ENCODE measurements at places on chromosomes 16 and 17.

- no peak for DNase-seq
These were observed 12.0 kb downstream of the SPNS3 start for GRCh38 chr17:4445731-4446130.

DNA sequence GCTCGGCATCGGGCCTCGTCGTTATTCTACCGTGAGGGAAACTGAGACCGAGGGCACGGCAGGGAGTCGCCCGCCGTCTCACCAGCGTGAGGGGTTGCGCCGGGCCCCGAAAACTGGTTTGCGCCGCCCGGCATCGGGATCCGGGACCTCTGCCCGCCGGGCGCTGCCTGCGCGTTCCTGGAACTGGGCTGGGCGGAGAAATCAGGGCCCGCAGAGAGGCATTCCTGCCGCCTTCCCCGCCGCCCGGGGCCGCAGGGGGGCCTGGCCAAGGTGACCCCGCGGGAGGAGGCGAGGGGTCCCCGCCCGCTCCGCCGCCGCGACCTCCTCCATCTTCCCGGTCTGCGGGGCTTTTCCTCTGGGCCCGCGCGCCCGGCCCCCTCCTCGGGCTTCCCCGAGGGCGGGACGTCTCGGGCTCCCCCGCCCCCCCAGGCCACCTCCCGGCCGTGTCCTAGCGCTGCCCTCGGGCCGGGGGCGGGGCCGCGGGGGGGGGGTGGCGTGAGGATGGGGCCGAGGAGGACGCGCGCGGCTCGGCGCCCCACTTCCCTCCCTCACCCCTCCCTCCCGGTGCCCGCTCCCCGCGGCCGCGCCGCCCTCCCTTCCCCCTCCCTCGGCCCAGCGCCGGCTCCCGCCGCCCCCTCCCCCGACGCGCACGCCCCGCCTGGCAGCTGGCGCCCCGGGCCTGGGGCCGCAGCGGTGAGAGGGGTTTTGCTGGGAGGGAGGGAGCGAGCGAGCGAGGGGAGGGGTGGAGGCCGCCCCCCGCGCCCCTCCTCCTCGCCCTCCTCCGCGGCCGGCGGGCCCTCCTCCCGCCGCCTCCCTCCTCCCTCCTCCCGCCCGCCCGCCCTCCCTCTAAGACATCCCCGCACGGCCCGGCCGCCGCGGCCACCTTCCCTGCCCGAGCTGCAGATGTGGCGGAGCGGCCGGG, at the start of gene GLIS2:
Gene GLIS2, plus strand, starts transcription at position 882 of the 922 bp plus-strand sequence. CDS start 16,214 bp downstream, outside the sequence.
- peak; percentile 39 for DNase-seq

GRCh38 chr17:73155410-73156165, 9.2 kb upstream of the SSTR2 start:
- no peak for DNase-seq

DNA sequence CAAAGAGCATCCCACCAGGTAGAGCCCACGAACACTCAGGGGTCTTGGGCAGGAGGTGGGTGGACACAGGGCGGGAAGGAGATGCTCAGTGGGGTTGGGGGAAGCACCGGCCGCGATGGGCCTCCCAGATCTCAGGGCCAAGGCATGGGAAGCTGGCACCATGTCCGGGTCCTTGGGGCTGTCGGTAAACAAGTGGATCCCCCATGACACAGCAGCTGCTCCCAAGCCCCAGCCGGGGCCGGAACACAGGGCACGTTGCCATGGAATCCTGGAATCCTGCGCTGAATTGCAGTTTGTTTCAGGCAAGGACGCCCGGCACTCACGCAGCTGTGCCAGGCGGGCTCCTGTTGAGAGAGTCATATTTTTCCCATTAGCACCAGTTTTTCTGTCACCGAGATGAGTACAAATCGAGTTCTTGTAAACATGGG, 23.0 kb upstream of the CHMP6 start:
- no peak for DNase-seq

DNA sequence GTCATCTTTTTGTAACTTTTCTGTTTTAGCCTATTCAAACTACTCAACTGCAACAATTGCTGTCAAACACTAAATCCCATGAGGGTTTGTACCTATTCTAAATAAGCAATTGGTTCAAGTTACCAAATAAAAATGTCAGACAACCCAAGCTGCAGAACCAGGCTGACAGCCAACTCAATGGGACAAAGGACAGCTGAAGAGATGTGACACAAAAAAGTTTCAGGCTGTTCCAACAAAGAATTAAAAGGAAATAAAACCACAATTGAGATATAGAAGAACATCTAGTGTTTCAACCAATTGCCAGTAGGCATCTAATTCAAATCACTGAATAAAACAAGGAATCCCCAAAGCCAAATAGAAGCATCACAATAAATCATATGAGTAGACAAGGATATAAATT, 49.3 kb downstream of the GRB7 start:
- no peak for DNase-seq

DNA sequence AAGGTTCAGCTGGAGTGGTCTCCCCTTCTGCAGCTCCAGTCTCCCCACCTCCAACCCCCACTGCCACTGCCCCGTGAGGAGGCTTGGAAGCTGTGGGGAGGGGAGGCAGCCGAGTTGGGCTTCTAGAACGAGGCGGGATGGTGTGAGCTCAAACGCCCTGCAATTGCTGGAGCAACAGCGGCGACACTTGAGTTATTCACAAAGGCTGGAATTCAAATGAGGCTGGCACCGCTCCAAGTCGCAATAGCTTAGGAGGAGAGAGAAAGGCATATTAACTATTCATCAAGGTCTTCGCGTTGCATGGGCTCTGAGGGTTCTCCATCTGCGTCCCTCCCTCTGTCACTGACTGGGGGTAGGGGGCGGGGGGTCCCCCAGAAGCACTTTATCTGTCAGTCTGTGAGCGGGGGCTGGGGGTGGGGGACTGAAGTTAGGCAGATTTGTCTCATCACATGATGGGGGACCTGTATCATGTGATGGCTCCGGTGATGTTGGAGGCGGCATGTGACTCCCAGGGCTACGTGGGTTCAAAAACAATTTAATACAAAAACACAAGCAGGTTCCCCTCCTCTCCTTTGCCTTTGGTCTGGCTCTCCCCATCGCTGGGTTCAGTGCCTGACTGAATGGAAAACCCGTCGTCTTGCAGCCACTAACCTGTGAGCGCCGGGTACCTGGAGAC, 70.5 kb downstream of the RBBP6 start:
- DNase-seq: peak; percentile 66

GRCh38 chr16:10741844-10742243, 1.8 kb upstream of the NUBP1 start:
- peak; percentile 12 for DNase-seq

GRCh38 chr16:57623251-57624043, 5.0 kb upstream of the ADGRG1 start:
- DNase-seq: no peak

- peak; percentile 80 for DNase-seq
These were observed 15.8 kb downstream of the SLC7A5 start for GRCh38 chr16:87853411-87854052.

GRCh38 chr17:43591779-43592562, 45.8 kb upstream of the ETV4 start:
- DNase-seq: no peak

Data from B cell (primary cell).